ENCODE measurements at places on chromosomes 6 and 20.

DNA sequence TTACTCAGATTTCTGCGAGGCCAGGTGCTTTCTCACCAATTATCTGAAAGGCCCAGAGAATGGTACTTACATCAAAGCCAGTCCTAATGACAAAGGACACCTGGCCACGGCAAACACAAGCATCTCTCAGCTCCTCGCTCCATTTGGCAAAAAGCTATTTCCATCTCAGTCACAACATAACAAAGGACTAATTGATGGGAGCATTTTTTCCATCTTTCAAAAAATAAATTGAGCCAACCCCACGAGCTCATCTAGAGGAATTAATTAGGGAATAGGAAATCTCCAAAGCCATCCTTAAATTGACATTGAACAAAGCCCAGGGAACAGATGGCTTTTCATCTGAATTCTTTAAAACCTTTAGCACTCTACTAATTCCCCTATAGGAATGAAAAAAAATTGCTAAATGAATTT, 236.7 kb downstream of the HAO1 start:
- DNase-seq, result no peak

GRCh38 chr6:13500264-13500663, 12.9 kb upstream of the GFOD1 start:
- DNase-seq, result no peak

DNA sequence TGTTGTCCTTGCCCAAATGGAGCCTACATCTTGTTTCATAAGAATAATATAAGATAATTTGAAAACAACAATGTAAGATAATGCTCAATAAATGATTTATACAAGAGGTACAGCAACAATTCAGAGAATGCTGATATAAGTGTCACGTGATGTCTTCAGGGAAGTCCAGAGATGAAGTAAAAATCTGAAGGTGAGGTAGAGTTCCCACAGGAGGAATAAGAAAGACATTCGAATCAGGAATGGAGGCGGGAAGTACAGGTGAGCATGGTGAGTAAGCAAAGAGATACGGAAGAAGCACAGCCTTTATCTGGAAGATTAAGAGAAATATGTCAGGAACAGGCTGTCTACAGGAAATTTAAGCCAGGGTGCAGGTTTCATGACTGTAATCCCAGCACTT, 165.9 kb upstream of the MARCKS start:
- no peak for DNase-seq

DNA sequence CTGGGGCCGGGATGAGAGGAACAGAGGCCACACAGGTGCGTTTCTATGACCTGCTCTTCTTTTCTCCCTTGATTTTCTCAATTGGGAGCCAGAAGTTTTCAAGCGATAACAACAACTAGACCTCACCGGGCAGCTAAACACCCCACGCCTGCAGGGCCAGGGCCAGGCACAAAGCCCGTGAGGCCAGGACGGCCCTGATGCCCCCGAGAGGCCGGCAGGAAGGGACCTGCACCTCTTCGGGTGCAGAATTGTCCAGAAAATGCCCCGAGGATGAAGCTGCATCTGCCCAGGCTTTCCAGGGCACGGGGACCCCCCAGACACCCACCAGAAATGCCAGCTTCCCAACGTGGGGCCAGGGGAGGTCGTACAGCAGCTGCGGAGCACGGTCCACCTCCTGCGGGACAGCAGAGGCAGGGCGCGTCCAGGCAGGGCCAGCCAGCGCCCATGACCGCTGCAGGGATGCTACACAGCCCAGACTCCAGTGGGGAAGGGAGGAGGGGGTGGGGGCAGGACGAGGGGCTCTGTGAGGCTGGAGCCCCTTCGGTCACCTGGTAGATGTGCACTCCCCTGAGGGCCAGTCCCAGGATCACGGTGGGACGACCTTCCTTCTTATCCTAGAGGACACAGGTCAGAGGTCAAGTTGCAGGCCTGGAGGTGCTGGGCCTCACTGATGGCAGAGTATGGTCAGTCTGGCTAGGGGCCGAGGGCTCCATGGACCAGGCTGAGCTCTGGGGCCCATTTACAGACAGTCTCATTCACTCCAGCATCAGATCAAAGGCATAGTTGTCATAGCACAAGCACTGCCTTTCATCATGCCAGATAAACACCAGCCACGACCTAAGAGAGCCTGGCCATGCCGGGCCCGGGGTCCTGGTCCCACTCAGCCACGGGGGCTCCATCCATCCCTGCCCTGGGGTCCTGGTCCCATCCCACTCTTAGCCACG, 16.4 kb downstream of the FRMD1 start:
- no peak for DNase-seq

DNA sequence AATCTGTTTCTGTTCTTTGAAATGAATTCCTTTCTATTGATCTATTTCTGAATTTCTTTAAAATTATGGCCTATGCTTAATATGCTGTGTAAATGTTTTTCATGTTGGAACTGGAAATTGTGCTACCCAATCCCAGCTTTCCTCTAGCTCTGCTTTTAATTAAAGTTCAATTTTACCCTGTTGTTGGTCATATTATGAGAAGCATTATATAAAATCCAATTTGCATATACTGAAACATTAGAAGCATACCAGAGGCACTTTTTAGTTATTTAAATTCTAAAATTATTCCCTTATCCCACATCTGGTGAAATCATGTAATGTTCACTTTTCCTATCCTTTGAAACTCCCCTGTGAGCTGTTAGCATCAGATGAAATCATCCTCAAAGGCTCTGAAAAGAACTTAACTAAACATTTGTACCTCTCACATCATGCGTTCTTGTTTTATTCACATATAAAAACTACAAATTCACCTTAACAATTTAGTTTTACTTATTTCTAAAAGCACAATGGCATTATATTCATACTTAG, 160.6 kb upstream of the COL21A1 start:
- no peak for DNase-seq

- no peak for DNase-seq
These were observed 78.3 kb downstream of the TRAM2 start for GRCh38 chr6:52498538-52499017.
